Stimulated activated CD8-positive, alpha-beta memory T cell treated with anti-CD3 and anti-CD28 coated beads, Interleukin-4, amount 100 ng/mL, for 1 hour (primary cell): ENCODE measurements at places on chromosomes 7 and 10.

GRCh38 chr7:129203050-129203741 is 14.8 kb downstream of the SMO start:
- DNase-seq = no peak

DNA sequence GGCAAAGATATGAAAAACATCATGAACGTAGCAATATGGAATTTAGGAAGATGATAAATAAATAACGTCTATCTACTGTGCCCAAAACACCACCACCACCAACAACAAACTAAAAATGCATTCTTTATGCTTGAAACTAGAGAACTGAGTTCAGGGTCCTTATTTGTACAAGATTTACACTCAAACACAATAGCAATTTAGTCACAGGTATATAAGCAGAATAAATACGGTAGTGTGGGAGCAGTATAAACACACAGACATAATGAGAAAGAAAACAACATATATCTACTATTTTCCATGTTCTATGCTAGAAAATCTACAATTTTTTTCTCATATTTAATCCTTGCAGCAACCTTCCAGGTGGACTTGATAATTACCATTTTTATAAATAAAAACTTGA is 64.3 kb downstream of the ARL4A start:
- DNase-seq = no peak

DNA sequence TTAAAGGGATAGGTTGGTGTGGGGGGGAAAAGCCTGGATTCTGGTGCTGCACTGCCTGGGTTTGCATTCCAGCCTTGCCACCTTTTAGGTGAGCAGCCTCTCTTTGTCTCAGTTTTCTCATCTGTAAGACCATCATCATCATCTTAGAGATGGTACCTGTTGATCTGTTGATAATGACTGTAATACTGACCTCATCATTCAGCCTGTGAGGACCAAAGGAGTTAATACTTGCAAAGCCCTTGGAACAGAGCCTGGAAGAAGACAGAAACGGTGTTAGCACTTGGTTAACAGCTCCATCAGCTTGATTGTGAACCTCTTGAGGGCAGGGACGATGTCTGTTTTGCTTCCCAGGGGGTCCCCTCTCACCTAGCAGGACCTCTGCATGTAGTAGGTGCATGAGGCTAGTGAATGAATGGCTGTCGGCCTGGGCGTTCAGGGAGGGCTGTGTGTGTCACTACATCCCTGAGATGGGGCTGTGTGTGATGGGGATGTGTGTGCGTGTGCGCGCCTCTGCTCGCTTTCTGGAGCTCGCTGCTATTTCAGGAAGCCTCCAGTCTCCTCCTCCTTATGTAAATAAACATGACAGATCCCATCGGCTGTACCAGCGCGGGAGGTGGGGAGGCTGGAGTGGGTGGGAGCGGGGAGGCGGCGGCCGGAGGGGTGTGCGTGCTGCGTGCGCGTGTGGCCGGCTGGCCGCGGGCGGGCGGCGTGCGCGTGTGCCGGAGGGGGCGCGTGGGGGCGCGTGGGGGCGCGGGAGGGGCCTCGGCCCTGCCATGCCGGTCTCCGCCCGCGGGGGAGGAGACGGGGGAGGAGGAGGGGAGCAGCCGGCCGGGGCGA is 61.2 kb downstream of the NEURL1 start:
- no peak for DNase-seq

- DNase-seq = no peak
Observed at GRCh38 chr10:99681553-99681952, 22.2 kb downstream of the ENTPD7 start.

DNA sequence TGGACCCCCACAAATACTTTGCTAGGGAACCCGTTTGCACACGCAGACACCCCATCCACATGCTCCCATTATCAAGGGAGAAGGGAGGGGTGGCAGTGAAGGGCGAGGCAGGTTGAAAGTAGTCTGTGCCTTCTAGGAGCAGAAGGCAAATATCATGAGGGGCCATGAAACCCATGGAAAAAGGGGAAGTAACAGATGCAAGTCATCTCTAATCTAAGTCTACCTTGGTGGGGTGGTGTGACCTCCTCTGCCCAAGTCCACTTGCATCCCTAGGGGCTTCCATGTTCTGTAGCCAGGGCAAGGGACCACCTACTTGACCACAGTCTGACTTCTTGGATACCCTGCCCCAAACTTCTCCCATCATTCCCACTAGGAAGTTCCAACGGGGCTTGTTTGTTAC is 5.5 kb downstream of the GIMAP6 start:
- DNase-seq = no peak

DNA sequence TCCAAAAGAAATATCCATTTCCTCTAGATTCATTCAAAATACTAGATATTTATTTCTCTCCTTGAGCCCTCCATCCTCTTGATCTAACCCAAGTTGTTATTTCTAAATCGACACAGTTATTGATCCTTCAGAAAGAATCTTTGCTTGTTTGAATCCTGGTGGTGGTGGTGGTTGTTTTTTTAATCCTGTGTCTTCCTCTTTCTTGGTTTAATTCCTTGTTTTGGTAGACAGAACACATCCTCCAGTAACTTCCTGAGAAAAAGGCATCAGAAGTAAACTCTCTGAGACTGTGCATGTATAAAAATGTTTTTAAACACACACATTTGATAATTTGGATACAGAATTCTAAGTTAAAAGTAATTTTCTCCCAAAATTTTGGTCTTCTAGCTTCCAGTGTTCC is 49.9 kb downstream of the SIRT1 start:
- DNase-seq = no peak
